ENCODE measurements at places on chromosomes 13 and 19.

- peak; percentile 27 for DNase-seq
Measured at GRCh38 chr13:102847272-102848234, 1.7 kb downstream of the ERCC5 start.

- peak; percentile 40 for DNase-seq
Measured at GRCh38 chr13:95660981-95661581, 15.9 kb upstream of the DNAJC3 start.

GRCh38 chr19:37855098-37855497 lies 51.3 kb downstream of the WDR87 start:
- no peak for DNase-seq

GRCh38 chr13:42047561-42048341 lies 697 bp upstream of the DGKH start:
- DNase-seq = peak; percentile 41

GRCh38 chr19:18477974-18478373 lies 40.0 kb upstream of the ISYNA1 start:
- no peak for DNase-seq

DNA sequence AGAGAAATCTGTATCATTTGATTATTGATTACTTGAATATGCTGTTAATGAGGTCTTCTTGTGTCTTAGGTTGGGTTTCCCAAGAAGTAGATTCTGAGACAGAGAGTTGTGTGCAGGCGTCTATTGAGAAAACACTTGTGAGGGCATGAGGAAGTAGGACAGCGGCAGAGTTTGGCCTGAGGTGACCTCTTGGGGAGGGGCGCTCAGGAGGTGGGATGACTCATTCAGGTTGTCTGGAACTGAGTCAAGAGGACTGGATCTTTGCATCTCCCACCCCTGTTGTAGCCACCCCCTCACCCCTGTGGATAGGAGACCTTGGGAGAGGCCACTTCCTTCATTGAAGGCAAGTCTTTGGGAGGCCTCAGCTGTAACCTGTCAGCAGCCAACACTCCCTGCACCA lies 35.2 kb upstream of the WDFY2 start:
- peak; percentile 18 for DNase-seq

All from activated CD4-positive, alpha-beta T cell treated with anti-CD3 and anti-CD28 coated beads, Interleukin-10, Interleukin-2, amounts not matched to agents 100 ng/mL and 50 ng/mL, durations not matched to agents 16 hours and 8 hours (primary cell).